Stimulated activated CD8-positive, alpha-beta memory T cell treated with anti-CD3 and anti-CD28 coated beads, Interleukin-2, amount 100 ng/mL, for 48 hours (primary cell): ENCODE measurements at places on chromosomes 11 and 22.

DNA sequence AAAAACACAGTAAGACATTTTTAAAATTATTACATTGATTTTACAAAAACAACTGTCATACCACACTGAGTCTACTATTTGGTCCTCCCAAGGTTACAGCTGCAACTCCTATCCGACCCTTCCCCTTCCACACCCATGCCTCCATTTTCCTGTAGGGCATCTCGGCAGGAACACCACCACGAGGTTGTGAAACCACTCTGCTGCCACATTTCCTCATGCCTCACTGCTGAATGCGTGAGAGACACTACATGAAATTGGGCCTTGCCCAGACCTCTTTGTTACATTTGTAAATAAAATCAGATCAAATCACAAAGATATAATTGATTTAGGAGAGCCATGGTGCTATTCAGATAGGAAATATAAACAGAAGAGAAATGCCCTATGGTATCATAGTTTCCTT lies 2.0 kb downstream of the ARHGAP32 start:
- DNase-seq = no peak

GRCh38 chr11:89736566-89736965 lies 26.5 kb downstream of the TRIM77 start:
- no peak for DNase-seq

GRCh38 chr22:35205961-35206360 lies 51.3 kb upstream of the HMGXB4 start:
- no peak for DNase-seq

- DNase-seq = no peak
These were observed 611.7 kb upstream of the CNTN5 start for GRCh38 chr11:98409069-98409468.

- peak; percentile 54 for DNase-seq
These were observed 36.5 kb downstream of the NADSYN1 start for GRCh38 chr11:71489311-71490043.

- DNase-seq = no peak
These were observed 99.0 kb downstream of the FAR1 start for GRCh38 chr11:13767471-13767870.

DNA sequence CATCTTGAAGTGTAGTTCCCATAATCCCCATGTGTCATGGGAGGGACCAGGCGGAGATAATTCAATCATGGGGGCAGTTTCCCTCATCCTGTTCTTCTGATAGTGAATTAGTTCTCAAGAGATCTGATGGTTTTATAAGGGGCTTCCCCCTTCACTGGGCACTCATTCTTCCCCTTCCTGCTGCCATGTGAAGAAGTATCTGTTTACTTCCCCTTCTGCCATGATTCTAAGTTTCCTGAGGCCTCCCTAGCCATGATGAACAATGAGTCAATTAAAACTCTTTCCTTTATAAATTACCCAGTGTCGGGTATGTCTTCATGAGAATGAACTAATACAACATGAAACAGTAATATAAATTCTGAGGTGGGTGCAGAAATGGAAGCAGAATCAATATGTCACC lies 12.1 kb upstream of the SPTBN2 start:
- DNase-seq = no peak

DNA sequence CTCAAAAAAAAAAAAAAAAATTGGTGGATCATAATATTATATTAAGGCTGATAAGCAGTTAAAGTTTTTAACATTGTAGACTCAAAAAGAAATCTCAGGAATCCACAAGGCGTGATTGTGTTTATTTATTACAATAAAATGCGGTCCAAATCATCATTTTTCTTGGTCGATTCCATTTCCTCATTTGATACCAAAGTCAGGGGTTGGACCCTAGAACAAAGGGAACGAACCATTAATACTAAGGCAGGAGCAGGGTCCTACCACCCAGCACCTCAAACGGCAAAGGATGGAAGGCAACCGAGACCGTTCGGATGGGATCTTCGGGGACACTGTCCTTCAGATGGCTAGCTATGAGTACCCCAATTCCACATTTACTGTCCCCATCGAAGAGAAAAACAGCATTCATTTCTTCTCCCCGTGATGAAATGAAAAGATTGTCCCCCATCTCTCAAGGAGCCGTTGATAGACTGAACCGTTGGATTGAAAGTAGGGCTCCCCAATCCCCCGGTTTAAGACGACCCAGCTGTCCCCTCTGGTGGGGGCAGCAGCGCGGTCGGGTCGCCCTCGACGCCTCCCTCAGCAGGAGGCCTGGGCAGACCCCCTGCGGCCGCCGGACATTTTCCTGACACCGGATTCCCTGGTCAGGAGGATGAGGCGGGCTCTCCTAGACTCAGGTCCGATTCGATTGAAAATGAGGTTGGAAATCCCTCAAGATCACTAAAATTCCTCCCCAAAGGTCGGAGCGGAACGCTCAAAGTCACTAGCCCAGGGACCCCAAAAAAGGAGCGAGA lies 607 bp downstream of the DMC1 start:
- DNase-seq = no peak

GRCh38 chr22:44776605-44777363 lies 24.4 kb downstream of the ARHGAP8 start:
- DNase-seq = no peak

DNA sequence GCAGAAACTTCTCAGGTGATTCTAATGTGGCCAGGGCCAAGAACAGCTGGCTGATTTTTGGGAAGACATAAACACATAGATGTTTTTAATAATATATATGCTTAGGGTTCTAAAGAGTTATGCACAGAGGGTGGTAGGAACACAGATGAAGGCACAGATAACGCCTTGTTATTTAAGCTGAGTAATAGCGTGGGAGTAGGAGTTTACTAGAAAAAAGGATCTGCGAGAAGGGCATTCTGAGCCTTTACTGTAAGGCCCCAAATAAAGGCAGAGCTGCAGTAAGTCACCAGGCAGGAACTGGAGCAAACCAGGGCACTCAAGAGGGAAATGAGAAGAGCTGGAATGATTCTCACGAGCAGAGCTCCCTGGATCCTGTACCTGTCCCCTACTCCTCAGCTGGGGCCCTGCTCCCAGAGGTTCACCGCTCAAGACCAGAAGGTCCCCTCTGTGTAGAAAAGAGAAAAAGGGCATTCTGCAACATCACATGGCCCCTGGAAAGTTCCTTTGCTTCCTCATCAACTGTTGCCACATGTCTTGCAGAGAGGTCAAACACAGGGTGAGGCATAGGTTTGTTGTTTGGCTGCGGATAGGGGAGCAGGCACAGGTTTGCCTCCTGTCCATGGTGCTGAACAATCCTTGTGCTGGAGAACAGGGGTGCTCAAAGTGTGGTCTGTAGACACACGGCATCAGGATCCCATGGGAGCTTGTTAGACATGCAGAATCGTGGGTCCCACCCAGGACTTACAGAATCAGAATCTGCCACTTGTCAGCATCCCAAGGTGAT lies 125.7 kb downstream of the TENM4 start:
- no peak for DNase-seq

GRCh38 chr11:64611869-64612646 lies 21.0 kb downstream of the SLC22A12 start:
- no peak for DNase-seq
